ENCODE measurements at places on chromosomes 11 and 22.

- no peak for DNase-seq
Observed at GRCh38 chr11:68010090-68011041, at the start of gene ALDH3B1. ALDH3B1 (plus strand) TSS chr11:68010327; CDS start chr11:68015298, 4,971 bp downstream.

- no peak for DNase-seq
Observed at GRCh38 chr11:30017445-30017895, 640 bp upstream of the KCNA4 start.

GRCh38 chr22:42412744-42413333 is 19.4 kb downstream of the NFAM1 start:
- DNase-seq: no peak

DNA sequence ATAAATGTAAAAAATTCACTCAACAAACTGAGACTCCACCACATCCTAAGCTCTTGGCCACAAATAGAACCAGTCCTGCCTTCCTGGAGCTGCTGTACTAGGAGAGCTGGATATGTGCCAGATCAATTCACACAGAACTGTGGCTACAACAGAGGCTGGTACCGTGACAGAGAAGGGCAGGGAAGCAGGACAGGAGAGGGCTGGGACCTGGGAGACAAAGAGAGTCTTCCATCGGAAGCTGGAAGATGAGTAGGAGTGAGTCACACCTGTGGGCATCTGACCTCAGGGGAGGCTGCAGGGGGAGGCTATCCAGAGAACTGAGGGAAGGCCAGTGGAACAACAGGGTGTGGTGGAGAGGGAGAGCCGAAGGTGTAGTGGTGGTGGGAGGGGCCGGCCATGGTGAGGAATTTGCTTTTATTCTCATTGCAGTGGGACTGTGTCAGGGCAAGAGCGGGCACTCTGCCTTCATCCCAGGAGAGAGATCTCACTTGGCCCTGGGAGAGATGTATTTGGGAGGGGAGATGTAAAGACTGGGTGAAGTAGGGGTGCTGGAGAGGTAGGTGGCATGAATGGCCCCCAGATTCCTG is 1.9 kb upstream of the LTBP3 start:
- DNase-seq: no peak

- no peak for DNase-seq
Observed at GRCh38 chr11:69355346-69355940, 61.5 kb downstream of the MYEOV start.

- no peak for DNase-seq
Observed at GRCh38 chr11:133819746-133820315, 25.5 kb downstream of the SPATA19 start.

- no peak for DNase-seq
Observed at GRCh38 chr11:14342906-14343305, 16.1 kb downstream of the RRAS2 start.

GRCh38 chr11:18071098-18071705 is 25.1 kb upstream of the TPH1 start:
- no peak for DNase-seq
